Endodermal cell (in vitro differentiated cells): ENCODE measurements at places on chromosomes 4 and X.

DNA sequence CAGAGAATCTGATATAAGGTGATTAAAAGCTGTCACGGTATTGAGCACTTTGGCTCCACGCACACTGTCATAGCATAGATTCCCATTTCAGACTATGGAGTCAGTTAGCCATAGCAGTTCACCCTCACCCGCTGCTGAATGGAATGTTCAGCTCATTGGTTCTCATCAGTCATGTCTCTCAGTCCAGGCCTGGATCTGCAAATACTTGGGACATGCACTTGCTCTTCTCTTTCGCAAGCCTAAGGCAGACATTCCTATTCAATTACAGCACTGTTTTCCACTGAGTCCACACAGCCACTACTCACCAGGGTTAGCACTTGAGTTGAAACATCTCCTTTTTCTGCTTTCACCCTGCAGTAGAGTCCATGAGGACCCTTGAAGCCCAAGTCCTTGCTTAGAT, 30.6 kb upstream of the SCML1 start:
- DNase-seq: no peak

GRCh38 chr4:162274354-162274753, 110.6 kb upstream of the FSTL5 start:
- no peak for DNase-seq

DNA sequence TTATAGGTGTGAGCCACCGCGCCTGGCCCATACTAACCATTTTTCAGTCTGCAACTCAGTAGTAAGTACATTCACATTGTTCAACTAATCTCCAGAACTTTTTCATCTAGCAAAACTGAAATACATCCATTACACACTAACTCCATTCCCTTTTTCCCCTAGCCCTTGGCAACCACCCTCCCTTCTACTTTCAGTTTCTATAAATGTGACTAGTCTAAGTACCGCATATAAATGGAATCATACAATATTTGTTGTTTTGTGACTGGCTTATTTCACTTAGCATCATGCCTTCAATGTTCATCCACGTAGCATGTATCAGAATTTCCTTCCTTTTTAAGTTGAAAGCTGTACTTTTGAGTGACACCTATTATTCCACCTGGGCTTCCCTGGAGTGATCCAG, 44.6 kb upstream of the SETD7 start:
- no peak for DNase-seq

DNA sequence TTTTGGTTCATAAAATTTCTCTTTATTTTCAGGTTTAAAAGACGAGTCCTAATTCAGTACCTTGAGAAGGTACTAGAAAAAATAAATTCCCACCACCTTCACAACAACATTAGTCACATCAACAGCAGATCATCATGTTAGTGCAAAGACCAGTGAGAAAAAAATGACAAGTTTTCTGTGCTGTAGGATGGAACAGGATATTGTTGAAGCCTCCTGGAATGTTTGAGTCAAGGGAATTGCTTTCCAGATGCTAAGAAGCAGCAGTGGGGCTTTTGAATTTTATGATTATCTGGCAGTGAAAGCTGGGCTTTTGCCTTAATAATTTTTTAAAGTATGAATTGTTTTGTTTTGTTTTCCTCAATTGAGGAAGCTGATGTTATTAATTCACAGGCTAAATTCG, 61.0 kb downstream of the INTS6L start:
- DNase-seq: no peak
